Neural crest cell (in vitro differentiated cells): ENCODE measurements at places on chromosomes 11 and 22. TPM values are rescaled to one million over a fixed set of nuclear protein-coding genes. Genes with fewer than 3 reads are reported as not detected.
A peak's percentile ranks its signal among the peaks of the same experiment; 100 is the strongest.

DNA sequence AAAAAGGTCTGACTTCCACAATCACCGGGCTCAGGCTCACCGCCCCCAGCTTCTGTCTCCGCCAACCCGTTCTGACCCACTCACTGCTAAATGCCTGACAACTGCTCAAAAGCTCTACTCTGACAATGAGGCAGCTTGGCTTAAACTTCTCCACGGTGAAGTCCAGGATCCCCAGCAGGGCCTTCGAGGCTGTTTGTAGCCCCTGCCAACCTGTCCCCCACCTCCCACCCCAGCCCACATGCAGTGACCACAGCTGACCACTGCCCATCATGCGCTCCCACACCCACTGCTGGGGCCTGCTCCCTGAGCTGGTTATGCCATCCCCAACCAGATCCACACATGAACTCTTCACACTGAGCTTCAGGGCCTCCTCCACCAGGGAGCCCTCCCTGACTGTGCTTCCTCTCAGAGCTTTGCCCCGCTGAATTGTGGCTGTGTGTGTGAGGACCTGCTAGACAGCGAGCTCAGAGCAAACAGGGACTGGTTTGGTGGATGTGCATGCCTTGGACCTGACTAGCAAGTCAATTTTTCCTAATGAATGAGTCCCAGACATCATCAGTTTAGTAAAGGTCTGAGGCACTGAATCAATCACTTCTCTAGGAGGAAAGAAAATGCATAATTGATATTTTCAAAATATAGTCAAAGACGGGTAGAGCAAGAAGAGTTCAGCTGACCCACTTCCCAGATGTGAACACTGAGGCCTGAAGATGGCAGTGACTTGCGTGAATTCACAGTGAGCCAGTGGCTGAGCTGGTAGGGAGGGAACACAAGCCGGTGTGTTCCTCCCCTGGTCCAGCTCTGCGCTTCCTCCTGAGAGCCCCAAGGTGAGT is 7.7 kb downstream of the LRRC32 start:
- no peaks in the 10 kb centered on the region for H3K36me3 ChIP-seq
- H3K27ac ChIP-seq: no peak overlapping the region
- peaks cover 1% of the 10 kb centered on the region for H3K27me3 ChIP-seq
- no peak overlapping the region for H3K4me3 ChIP-seq
- H3K4me1 ChIP-seq: peaks cover 9% of the 10 kb centered on the region

GRCh38 chr11:67615728-67616430 is 9.1 kb downstream of the NDUFV1 start:
- DNase-seq: no peak
- H3K36me3 ChIP-seq: peaks cover 6% of the 10 kb centered on the region
- no peak overlapping the region for H3K4me3 ChIP-seq
- H3K4me1 ChIP-seq: peaks cover 28% of the 10 kb centered on the region

GRCh38 chr11:77325159-77325558 is 23.7 kb upstream of the GDPD4 start:
- no peak for DNase-seq
- H3K36me3 ChIP-seq: peaks cover 29% of the 10 kb centered on the region
- H3K27ac ChIP-seq: no peak overlapping the region

- H3K4me1 ChIP-seq: peaks cover 18% of the 10 kb centered on the region
- H3K36me3 ChIP-seq: no peaks in the 10 kb centered on the region
- peak overlapping the region; percentile 26 for H3K4me3 ChIP-seq
- H3K27me3 ChIP-seq: peaks cover 18% of the 10 kb centered on the region
- DNase-seq: peak; percentile 73
These were observed 54.8 kb upstream of the CAPRIN1 start for GRCh38 chr11:33996498-33997454.

DNA sequence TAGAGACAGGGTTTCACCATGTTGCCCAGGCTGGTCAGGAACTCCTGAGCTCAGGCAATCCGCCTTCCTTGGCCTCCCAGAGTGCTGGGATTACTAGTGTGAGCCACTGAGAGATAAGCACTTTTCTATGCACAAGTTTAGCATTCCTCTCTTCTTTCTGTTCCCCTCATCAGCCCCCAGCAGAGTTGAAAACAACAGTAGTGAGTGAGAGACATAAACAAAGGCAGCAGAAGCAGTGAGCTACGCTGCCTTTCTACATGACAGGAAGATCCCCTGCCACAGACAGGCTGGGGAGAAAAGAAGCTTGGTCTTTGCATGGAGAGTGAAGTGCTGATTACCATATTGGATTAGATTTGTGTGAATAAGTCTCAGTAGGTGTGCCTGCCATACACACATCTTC is 392.0 kb upstream of the KIRREL3 start:
- no peak overlapping the region for H3K4me3 ChIP-seq
- no peak overlapping the region for H3K27ac ChIP-seq
- DNase-seq: no peak
- H3K36me3 ChIP-seq: no peaks in the 10 kb centered on the region
- no peaks in the 10 kb centered on the region for H3K27me3 ChIP-seq

DNA sequence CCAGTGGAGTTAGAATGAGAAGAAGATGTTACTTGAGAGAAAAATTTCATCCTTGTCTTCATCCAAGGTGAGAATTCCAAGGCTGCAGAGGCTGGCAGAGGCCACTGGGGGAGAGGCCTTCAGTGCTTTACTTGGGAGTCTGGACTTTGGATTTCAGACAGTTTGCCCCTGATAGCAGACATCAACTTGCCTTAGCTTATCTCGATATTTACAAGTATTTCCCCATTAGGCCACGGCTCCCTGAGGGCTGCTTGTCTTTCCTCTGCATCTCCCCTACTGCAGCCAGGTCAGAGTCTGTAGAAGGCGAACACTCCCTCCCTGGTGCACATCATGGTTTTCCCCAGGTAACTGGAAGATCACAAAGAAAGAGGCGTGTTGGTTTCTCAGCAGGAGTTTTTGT is 29.9 kb upstream of the BSX start:
- peaks cover 7% of the 10 kb centered on the region for H3K27me3 ChIP-seq
- H3K4me3 ChIP-seq: no peak overlapping the region
- no peak overlapping the region for H3K27ac ChIP-seq
- DNase-seq: no peak

DNA sequence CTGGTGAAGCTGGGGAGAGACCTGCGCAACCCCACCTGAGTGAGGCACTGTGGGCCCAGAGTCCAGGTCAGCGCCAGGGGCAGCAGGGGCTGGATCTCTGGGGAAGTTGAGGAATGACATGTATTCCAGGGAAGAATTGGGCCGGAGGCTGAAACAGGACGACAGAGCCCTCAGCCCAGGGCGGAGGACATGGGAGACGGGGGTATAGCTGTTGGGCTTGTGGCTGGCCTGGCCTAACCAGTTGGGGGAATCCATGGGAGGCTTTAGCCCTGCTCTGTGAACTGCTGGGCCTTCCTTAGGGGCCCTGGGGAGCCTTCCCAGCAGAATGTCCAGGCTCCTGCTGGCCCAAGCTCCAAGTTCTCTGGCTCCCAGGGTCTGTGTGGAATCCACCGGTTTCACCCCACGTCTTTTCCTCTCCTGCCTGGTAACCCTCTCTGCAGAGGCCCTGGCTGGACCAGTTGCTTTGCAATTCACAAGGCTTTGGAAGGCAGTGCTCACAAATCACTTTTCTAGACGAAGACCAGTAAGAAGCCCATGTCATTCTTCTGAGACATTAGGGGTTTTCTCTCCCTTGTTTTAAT is 50.4 kb upstream of the KCNQ1OT1 start:
- no peaks in the 10 kb centered on the region for H3K27me3 ChIP-seq
- no peak for DNase-seq
- H3K4me1 ChIP-seq: no peaks in the 10 kb centered on the region
- peaks cover 2% of the 10 kb centered on the region for H3K36me3 ChIP-seq
- no peak overlapping the region for H3K27ac ChIP-seq

GRCh38 chr22:42022162-42022847 is 23.7 kb downstream of the WBP2NL start:
- H3K4me1 ChIP-seq: no peaks in the 10 kb centered on the region
- H3K27me3 ChIP-seq: peaks cover 23% of the 10 kb centered on the region
- H3K4me3 ChIP-seq: no peak overlapping the region
- no peaks in the 10 kb centered on the region for H3K36me3 ChIP-seq
- H3K27ac ChIP-seq: no peak overlapping the region
- no peak for DNase-seq

GRCh38 chr11:111450480-111451320 is 61.5 kb downstream of the BTG4 start:
- no peak overlapping the region for H3K4me3 ChIP-seq
- H3K36me3 ChIP-seq: no peaks in the 10 kb centered on the region
- peaks cover 3% of the 10 kb centered on the region for H3K27me3 ChIP-seq
- peak overlapping the region; percentile 35 for H3K27ac ChIP-seq
- peaks cover 28% of the 10 kb centered on the region for H3K4me1 ChIP-seq
- DNase-seq: no peak

- no peaks in the 10 kb centered on the region for H3K36me3 ChIP-seq
- no peak for DNase-seq
- H3K27me3 ChIP-seq: peaks cover 62% of the 10 kb centered on the region
- H3K4me3 ChIP-seq: peak overlapping the region; percentile 36
- H3K4me1 ChIP-seq: peaks cover 14% of the 10 kb centered on the region
- H3K27ac ChIP-seq: no peak overlapping the region
These were observed 965 bp upstream of the PAMR1 start for GRCh38 chr11:35526370-35526792.

DNA sequence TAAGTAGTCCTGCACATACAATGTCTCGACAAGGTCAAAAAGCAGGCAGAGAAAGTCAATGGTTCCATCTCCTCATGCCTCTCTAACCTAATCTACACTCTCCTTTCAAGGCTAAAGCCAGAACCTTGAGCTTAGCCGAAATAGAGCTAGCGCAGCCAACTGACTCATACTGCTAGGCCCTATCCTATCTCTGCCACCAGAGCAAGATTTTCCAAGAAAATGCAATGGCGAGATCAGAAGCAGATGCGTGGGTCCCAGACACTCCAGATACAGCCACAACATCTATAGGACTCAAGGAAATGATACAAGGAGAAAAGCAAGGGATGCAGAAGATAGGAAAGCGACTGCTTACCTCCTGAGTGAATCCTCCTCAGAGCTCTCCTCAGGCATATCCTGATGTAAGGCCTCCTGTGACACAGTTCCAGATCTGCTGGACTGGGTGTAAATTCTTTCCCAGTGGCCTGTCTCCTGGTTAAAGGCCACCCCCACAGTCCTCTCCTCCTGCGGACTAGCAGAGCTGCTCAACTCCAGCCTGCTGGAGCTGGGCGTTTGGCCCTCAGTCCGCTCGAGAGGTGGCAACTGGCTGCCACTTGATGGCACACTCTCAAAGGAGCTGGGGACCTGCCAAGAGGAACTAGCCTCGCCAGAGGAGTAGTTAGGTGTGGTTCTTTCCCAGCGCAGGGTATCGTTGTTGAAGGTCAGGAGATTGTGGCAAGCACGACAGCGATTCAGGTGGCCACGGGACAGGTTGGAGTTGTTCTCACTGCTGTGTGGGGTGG is 52.0 kb downstream of the AMBRA1 start:
- H3K4me1 ChIP-seq: peaks cover 11% of the 10 kb centered on the region
- no peak overlapping the region for H3K4me3 ChIP-seq
- no peak overlapping the region for H3K27ac ChIP-seq
- no peak for DNase-seq
- H3K36me3 ChIP-seq: peaks cover 10% of the 10 kb centered on the region
- no peaks in the 10 kb centered on the region for H3K27me3 ChIP-seq

DNA sequence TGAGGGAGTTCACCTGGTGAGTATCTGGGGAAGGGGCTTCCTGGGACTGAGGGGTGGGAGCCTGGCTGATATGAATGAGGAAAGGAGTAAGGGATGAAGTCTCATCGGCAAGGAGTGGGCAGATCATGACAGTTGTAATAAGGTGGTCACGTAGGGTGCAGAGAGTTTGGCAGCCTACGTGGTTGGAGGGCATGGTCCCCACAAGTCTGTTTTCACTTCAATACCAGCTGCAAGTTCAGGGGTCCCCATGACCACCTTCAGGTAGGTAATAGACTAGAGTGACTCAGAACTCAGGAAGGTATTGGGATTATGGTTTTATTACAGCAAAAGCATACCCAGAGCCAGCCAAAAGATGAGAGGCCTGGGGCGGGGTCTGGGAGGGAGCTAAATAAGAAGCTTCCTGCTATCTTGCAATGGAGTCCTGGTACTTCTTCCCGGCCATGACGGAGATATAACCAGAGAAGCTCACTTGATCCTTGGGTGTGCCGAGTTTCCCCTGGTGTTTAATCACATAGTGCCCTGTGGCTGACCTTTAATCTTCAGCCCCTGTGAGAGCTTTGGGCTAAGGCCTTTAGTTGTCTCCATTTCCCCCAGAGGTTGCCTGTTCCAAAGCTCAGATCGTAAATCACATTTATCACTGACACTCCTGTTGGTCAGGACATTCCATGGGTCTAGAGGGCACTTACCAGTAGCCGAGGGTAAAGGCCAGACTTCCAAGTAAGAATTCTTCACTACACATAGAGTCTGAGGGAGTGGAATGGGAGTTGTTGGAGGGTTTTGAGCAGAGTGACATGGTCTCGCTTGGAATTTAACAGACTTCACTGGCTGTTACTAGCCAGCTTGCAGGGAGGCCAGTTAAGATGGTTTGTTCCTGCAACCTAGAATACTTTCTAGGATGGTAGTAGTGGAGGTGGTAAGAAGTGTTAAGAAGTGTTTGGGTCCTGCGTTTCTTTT is 9.1 kb downstream of the SLC3A2 start:
- H3K27me3 ChIP-seq: no peaks in the 10 kb centered on the region
- H3K36me3 ChIP-seq: peaks cover 24% of the 10 kb centered on the region
- H3K27ac ChIP-seq: no peak overlapping the region

- peak overlapping the region; percentile 13 for H3K27ac ChIP-seq
- peaks cover 8% of the 10 kb centered on the region for H3K4me1 ChIP-seq
- no peak overlapping the region for H3K4me3 ChIP-seq
- DNase-seq: no peak
These were observed 44.4 kb upstream of the MYEOV start for GRCh38 chr11:69249311-69250185.

The TRIOBP gene
- 45.8 and 53.2 TPM in 2 replicates for total RNA-seq

The OR4D5 gene
- total RNA-seq: not detected in 2 replicates

The TREH gene
- total RNA-seq: not detected in 2 replicates
